Stimulated activated CD8-positive, alpha-beta memory T cell treated with anti-CD3 and anti-CD28 coated beads, Interleukin-4, amount 100 ng/mL, for 48 hours (primary cell): ENCODE measurements at places on chromosomes 4 and X.

DNA sequence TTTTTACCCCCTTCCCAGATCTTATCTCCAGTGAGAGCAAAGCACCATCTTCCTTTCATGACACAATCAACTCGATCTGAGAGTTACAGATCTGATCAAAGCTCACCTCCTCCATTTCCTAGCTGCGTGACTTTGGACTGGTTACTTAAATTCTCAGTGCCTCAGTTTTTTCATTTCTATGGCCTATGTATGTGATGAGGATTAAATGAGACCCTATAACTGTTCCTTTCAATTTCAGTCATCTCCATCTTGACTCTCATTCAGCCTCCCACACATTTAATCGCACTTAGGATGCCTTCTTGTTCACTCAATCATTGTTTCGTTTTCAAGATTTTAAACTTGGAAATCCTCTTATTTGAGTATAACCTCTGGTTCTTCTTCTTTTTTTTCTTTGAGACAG lies 20.1 kb upstream of the CXCR3 start:
- DNase-seq = no peak

- DNase-seq = no peak
Observed at GRCh38 chr4:13840502-13841190, 213.1 kb upstream of the BOD1L1 start.

DNA sequence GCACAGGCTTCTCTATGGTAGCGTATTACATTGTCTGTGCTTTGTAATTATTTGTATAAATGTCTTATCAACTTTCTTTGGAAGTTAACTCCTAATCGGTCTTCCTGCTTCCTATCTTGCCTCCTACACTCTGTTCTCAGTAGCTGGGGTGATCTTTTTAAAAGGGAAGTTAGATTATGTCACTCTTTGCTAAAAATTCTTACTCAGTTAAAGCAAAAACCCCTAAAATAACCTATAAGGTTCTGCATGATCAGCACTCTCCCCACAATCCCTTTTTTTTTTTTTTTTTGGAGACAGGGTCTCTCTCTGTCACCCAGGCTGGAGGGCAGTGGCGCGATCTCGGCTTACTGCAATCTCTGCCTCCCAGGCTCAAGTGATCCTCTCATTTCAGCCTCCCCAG lies 2.6 kb upstream of the PRPS1 start:
- no peak for DNase-seq

- no peak for DNase-seq
Observed at GRCh38 chrX:48509619-48510018, 827 bp downstream of the PORCN start.

GRCh38 chr4:10020871-10021652 lies at the start of gene SLC2A9:
Gene SLC2A9 (minus strand): TSS chr4:10021497. CDS start chr4:10021429, 68 bp downstream.
- no peak for DNase-seq

GRCh38 chr4:23368081-23368697 lies 521.7 kb downstream of the PPARGC1A start:
- no peak for DNase-seq

GRCh38 chrX:94435799-94436198 lies 761.8 kb downstream of the FAM133A start:
- no peak for DNase-seq

GRCh38 chr4:57051095-57051494 lies 59.1 kb downstream of the IGFBP7 start:
- DNase-seq = no peak

- DNase-seq = no peak
Observed at GRCh38 chr4:33160126-33160525, 2440.0 kb downstream of the PCDH7 start.

DNA sequence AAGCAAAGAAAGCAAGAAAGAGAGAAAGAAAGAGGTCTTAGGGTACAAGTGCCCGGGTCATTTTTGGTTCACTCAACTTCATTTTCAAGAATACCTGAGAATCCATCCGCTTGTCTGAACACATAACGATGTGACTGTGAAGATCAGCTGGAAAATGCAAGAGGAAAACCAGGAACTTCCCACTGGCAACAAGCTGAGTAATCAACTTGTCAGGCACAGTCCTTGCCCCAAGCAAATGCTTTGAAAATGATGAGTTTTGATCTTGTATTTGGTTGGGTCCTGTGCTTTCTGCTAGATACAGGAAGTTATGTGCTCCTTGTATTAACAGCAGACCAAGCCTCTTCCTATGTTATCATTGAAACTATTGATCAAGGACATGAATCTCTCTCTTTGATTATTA lies 239.1 kb downstream of the ASMT start:
- no peak for DNase-seq

GRCh38 chr4:132276185-132276584 lies 872.9 kb upstream of the PCDH10 start:
- DNase-seq = no peak

GRCh38 chr4:169428376-169428775 lies 157.6 kb upstream of the SH3RF1 start:
- DNase-seq = no peak

DNA sequence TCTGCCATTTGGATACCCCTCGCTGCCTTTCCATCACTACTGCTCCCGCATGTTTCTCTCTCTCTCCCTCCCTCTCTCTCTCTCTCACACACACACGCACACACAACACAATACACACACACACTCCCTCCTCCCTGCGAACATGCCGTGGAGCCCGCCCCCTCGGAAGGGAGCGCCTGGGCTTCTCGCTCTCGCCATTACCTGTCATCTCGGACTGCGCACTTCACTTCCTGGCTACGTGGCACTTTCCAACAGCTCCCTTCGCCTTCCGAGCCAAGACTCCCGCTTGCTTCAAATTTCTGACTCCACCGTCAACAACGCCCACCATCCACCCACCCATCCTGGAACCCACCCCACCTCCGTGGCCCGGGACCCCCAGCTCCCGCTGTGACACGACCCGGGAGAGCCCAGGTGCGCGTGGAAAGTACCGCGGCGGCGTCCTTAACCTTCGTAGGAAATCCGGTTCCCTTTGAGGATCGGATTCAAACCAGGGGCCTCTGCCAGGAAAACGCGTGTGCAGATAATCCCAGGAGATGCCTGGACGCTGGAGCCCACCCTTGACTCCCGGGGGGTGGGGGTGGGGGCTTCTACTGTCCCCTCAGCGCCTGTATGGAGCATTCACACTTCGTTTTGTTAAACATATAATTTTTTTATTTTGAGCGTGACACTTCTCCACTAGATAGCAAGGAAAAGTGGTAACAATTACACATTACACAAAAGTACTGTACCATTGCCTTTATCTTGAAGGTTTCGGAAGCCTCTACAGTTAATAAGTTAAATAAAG lies 12.5 kb downstream of the ARX start:
- no peak for DNase-seq

DNA sequence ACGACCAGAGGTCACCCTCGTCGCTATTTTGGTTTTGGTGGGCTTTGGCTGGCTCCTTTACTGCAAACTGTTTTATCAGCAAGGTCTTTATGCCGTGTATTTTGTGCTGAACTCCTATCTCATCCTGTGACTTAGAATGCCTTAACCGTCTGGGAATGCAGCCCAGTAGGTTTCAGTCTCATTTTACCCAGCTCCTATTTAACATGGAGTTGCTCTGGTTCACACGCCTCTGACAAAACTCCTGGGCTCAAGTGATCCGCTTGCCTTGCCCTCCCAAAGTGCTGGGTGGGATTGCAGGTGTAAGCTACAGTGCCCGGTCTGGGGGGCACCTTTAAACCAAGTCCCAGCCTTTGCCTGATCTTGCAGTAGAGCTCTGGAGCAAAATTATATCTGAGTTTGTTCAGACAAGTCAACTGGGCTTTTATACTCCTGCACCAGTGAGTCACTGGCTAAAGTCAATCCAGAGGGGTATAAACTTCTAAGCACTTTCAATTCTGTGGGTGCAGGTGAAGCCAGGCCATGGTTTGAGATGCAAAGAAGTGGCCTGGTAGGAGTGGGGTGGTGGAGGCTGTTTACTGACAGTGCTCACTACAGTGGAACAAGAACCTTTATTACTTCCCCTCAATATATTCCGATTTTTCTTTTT lies 50.2 kb downstream of the MGST2 start:
- no peak for DNase-seq

DNA sequence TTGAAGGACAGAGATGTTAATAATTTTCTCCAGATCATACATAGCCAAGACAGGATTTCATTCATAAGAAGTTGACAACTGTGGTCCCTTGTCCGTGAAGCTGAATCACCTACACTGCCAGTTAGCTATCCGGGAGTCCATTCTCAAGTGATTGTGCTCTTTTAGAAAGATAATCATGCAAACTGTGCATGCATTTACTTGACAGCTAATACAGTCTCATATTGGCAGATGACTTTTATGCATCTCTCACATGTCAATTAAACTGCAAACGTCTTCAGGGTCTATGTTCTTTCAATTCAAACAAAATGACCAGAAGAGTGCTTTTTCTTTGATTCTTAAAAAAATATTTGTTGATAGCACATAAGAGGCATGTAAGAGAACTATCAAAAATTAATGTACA lies 1572.9 kb downstream of the C4orf33 start:
- DNase-seq = no peak

DNA sequence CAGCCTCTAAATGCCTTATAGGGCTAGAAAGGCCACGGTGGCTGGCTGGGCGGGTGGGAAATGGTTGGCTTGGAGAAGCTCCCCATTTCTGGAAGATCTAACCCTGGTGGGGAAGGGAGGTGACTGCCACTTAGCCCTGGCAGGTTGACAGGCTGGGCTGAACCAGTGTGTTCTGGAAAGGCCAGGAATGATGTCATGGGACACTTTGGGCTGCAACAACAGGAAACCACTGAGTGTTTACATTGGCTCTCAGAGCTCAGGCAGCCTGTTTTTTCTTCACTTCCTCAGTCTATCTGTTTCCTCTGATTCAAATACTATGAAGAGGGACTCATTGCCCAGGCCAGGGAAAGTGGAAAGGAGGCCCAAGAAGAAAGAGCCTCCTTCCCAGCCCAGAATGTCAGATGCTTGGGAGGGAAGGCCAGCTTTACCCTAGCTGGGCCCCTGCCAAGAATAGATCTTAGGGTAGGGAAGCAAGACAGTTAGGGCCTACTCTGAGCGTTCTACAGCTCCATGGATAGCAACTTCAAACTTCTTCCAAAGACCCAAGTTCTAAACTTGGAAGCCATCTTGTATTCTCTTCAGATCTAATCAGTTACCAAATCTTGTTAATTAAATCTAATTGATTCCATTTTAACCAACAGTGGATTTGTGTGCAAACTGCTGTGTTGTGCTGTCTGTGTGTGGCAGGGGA lies 65.8 kb upstream of the MSN start:
- DNase-seq = peak; percentile 46

- no peak for DNase-seq
Observed at GRCh38 chrX:24646745-24647182, 383 bp downstream of the PCYT1B start.

GRCh38 chr4:155143512-155143911 lies 64.9 kb upstream of the NPY2R start:
- no peak for DNase-seq

DNA sequence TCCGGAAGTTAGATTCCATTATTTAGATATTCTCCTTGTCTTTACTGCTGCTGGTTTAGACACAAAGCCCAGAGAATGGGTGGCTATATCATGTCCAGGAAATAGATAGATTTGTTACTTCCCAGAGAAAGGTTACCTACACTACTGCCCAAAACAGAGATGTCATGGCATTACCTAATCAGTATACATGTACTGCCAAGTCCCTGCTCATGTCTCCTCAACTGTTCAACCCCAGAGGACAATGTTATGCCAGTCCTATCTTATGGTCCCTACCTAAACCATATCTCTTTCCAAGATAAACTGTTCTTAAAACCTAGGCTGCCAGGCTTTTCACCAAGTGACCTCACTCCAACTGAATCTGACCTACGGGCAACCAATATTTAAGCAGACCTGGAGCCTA lies 209.5 kb upstream of the AR start:
- no peak for DNase-seq

DNA sequence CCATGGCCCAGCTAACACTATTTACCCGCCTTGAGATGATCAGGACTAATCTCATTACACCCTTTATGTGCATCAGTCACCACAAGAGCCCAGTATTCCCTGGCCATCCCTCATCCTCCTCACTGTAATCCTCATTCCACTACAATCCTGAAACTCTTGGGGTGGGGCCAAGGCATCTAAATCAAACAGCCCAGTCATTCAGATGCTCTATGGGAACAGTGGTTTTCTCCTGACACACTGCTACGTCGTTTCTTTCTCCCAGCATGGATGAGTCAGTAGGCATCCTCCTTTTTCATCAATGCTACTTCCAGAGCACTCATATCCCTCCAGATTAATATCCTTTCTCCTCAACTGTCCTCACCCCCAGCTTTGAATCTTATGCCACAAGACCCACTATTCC lies 5.6 kb downstream of the SDAD1 start:
- no peak for DNase-seq

DNA sequence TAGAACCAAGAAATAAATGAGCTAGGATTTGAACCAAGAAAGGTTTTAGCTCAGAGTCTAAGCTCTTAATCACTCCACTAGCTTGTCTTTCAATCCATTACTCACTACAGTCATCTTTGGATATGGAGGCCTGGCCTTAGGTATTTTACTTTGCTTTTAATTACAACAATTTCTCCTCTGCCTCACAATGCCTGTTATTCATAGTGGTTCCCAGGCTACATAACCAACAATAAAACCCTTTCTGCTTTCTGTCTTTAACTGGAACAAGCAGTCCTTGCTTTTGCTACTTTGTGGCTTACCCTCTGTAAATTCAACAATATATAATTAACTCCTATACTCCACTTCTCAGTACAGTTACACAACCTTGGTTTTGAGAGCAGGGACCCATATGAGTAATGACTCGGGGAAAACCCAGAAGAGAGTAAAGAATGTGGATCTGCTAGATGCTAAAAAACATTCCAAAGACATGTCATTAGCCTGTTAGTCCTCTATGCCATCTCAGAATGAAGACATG lies 94.7 kb upstream of the NAP1L5 start:
- DNase-seq = no peak

GRCh38 chr4:94525993-94526728 lies 74.4 kb downstream of the PDLIM5 start:
- DNase-seq = no peak

- no peak for DNase-seq
Observed at GRCh38 chrX:131746491-131746968, 202.7 kb downstream of the OR13H1 start.

- peak; percentile 75 for DNase-seq
Observed at GRCh38 chr4:39976141-39976944, 1.4 kb downstream of the PDS5A start.

GRCh38 chr4:106818764-106819163 lies 217.3 kb downstream of the DKK2 start:
- DNase-seq = no peak
